Vagina (tissue), 2 donors: ENCODE measurements at places on chromosomes 12 and 14.

GRCh38 chr14:40679256-40679655, 927.4 kb upstream of the LRFN5 start:
- DNase-seq: no peak

DNA sequence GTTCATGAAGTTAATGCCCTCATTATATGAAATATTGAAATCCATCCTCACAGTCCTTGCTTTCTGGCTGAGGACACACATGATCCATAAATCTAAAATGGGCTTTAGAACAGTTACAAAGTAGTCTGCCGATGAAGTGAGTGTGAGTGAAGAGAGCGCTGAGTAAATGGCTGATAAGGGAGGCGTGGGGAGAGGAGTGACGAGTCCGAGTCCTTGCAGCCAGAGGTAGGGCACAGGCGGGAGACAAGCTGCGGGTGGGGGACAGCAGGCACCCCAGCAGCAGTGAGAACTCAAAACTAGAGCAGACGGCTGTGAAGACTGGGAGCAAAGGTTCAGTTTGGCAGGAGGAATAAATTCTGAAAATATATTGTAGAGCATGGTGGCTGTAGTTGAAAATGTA, 140.1 kb upstream of the ATP2B1 start:
- no peak for DNase-seq

- DNase-seq: no peak
Measured at GRCh38 chr14:75499084-75499875, 23.0 kb upstream of the BATF start.

GRCh38 chr12:8038659-8039114, 6.2 kb downstream of the FOXJ2 start:
- DNase-seq: no peak

GRCh38 chr14:24425704-24426103, 3.8 kb downstream of the CBLN3 start:
- no peak for DNase-seq

DNA sequence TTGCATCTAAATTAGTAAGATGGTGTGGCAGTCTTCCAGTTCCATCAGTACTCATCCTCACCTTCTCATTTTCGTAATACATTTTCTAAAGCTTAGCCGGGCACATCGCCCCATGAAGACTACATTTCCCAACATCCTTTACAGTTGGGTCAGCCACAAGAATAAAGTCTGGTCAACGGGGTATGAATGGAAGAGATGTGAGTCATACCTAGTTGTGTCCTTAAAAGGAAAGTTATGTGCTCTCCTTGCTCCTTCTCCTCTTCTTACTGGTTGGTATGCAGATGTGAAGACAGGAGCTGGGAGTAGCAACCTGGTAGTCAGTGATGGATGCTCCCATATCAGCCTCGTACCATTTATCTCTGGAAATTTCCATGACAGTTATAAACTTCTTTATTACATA, 35.9 kb upstream of the EGLN3 start:
- no peak for DNase-seq

DNA sequence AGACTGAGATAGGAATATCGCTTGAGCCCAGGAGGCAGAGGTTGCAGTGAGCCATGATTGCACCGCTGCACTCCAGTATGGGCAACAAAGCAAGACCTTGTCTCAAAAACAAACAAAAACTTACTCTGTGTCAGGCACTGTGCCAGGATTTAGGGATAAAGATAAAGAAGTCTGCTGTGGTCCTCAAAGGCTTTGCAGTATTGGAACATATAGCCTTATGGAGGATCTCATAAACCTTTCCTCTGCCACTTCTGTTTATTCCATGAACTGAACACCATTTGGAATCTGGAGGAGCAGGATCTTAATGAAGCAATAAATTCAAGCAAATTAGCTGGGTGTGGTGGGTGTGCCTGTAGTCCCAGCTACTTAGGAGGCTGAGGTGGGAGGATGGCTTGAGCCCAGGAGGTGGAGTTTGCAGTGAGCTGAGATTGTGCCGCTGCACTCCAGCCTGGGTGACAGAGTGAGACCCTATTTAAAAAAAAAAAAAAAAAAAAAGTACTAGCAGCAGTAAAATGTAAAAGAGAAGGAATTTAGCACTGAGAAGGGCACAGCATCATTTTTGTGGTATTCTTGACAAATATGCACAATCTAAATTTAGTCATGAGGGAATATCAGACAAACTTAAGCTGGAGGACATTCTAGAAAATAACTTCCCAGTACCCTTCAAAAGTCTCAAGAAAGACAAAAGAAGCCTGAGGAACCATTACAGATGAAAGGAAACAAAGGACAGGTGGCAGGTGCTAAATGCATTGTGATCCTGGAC, 27.1 kb downstream of the BMAL2 start:
- DNase-seq: no peak

DNA sequence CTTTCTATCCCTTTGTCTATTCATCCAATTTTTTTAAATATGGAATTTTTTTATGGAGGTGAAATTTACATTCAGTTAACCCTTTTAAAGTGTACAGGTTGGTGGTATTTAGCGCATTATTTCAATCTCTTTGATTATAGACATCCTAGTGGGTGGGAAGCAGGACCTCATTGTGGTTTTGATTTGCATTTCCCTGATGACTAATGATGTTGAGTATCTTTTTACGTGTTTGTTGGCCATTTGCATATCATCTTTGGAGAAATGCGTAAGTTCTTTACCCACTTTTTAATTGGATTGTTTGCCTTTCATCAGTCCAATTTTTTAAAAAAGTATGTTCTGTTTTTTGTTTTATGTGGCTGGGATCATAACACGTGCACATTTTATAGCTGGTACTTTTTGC, 20.8 kb downstream of the PAPLN start:
- no peak for DNase-seq

DNA sequence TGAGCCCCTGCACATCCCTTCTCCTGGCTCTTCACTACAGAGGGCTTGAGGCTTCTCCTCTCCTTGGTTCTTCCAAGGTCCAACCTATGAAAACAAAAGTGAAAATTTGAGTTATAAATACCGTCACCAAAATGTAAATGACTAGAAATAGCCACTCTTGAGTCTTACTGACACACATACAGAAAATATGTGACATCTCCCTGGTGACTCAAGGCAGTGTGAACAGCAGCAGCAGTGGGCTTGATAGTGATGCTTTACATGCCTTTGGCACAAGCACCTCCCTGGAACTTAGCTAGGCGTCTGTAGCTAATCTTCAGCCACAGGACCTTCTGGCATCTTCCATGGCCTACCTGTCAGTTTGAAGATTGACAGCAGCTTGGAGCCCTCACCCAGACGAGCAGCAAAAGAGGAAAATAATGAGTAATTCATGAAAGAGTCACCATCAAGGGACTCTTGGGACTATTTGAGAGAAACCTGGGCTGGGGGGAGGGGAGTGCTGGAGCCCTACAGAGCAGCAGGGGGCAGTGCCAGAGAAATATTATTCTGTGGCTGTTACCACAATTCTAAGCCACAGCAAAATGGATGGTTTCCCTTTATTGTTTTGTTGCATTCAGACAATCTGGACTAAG, 158.0 kb downstream of the KCNK10 start:
- peak; percentile 67 for DNase-seq

DNA sequence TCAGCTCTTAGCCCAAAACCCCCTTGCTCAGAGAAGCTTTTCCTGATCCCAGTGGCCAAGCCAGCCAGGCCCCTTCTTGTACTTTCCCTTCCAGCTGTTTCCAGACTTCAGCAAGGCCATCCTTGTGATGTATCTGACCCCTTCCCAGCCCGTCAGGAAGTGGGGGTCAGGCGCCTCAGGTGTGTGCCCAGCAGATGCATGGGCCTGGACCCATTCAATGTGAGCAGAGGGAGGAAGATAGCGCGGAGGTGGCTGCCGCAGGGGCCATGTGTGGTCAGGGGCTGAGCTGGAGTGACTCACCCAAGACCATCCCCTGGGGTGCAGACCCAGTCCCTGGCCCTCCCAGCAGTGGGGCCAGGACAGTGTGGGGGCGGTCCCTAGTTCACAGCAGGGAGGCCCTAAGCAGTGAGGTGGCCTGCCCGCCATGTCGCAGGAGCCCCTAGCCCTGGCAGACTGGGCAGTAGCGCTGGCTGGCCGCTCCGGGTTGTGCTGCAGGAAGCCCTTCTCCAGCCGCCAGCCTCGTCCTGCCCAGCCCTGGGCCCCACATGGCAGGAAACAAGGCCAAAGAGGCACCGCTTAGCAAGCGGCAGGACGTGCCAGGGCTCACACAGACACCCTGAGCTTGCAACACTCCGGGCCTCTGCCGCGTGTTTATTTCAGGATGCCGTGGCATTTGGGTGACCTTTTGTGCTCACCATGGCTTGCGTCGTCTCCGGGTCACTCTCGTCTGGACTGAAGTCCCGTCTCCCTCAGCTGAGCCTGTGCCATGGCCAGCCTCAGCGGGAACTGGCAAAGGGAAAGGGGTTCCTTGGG, 12.0 kb downstream of the ADSS1 start:
- no peak for DNase-seq

- no peak for DNase-seq
Measured at GRCh38 chr12:79747274-79747673, 56.5 kb upstream of the PAWR start.

DNA sequence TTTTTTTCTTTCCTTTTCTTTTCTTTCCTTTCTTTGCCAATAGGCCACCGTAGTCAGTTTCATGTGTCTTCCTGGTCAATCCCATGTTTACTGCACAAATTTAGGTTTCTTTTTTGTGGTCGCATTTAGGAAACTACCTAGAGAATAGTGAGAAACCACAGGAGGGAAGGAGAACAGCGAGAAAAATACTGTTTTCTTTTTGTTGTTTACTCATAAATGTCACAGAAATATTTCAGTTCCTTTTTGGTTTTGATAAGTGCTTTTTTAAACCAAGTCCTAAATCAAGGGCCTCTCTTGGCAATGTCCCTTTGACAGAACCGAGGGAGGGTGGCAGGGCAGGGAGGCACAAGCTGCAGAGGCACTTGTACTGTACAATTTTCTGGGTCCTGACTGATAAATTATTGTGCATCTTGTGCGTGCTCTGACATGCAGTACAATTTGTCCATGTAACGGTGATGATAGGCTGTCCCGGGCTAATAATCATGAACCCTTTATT, 326.1 kb downstream of the CACNA1C start:
- DNase-seq: no peak

GRCh38 chr14:87199381-87199780, 793.6 kb downstream of the GALC start:
- DNase-seq: no peak

DNA sequence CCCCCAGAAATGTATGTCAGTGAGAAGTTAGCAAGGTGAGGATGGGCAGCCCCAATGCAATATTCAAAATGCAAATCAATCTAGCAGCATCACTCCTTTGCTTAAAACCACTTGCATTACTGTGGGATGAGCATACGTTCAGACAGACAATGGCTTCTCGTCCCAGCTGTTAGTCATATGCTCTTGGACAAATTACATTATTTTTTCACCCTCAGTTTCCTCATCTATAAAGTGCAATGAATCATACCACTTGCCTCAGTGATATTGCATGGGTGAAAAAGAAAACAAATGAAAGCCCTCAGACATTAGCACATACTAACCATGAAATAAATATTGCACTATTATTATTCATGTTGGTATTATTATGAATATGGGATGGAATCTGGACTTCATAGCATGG, 132.3 kb downstream of the C12orf75 start:
- no peak for DNase-seq

DNA sequence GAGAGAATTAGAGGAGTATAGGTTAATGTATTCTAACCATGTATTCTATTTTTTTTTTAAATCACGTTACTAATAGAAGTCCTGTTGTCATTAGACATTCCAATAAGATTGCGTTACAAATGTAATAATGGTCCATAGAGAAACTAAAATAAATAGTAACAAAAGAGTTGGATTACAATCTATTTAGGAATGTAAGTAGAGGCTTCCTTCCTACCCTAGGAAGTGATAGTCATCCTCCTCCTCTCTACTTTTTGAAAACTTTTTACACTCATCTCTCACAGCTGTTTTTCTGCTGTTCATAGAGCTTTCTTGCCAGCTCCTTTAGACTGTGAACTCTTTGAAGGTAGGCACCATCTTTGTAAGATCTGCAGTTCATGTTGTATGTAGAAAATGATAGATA, 23.6 kb downstream of the TRHDE start:
- no peak for DNase-seq

DNA sequence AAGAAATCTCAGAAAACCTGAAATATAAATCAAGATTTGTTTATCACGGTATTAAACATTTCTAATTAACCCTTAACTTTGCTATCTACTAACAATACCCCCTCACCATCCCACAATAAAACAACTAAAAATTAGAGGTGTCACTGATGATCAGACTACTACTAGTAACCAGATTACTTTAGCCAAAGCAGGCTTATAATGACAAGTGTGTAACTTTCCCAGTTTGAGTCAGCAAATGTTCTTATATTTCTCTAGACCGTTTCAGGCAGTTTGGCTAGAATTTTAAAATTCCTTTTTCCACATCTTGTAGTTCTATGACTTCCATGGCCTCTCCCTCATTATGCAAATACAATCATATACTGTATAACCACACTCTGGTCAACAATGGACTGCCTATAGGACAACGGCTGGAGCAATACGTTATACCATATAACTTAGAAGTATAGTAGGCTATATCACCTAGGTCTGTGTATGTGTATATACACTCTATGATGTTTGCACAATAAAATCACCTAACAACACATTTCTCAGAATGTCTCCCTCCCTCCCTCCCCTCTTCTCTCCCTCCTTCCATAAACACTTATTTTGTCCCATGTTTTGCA, 102.1 kb downstream of the DENND5B start:
- no peak for DNase-seq

- DNase-seq: no peak
Measured at GRCh38 chr12:65537978-65538377, 259.5 kb downstream of the MSRB3 start.

DNA sequence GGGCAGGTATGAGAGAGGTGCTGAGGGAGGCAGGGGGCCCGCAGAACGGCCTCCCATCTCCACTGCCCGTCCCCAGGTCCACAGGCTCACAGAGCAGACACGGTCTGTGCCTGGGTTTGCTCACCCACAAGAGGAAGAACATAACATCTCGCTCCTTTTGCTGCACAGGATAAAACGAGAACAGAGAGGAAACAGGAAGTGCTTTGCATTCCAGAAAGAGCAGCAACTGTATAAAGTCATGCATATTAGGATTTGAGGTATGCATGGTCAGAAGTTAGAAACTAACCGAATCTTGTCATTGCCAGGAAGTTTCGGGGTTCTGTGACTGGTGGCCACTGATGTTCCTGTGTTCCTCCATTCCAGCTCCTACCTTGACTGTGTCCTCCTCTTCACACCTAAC, 25.0 kb downstream of the NTF3 start:
- DNase-seq: no peak

- DNase-seq: no peak
Measured at GRCh38 chr14:33210311-33210710, 271.6 kb downstream of the NPAS3 start.

DNA sequence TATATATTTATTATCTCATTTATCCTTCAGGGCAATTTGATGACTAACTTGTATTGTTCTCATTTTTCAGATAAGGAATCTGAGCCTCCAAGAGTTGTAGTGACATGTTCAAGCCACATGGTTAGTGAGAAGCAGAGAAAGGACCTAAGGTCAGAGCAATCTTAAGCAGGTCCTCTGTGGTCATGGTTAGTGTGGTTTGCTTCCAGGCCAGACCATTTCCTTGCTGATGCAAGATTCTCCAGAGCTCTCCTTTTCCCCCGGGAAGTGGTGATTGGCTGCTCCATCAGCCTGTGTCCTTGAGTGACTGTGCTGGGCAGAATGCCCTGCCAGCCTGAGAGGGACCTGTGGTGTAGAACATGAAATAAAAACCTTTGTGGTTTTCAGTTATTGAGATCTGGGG, 141.3 kb downstream of the KTN1 start:
- no peak for DNase-seq

GRCh38 chr12:24838531-24838950, 110.4 kb downstream of the BCAT1 start:
- DNase-seq: no peak
